ENCODE measurements at places on chromosomes 13 and 19.

DNA sequence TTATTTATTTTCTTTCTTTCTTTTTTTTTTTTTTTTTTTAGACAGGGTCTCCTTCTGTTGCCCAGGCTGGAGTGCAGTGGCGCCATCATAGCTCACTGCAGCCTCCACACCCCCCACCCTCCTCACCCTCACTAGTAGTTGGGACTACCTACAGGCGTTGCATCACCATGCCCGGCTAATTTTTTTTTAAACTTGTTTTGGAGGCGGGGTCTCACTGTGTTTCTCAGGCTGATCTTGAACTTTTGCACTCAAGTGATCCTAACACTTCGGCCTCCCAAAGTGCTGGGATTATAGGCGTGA, 33.6 kb downstream of the GJA3 start:
- no peak for DNase-seq

- DNase-seq, result no peak
Observed at GRCh38 chr13:21014502-21015170, 46.8 kb downstream of the LATS2 start.

- no peak for DNase-seq
Observed at GRCh38 chr13:109816808-109817203, 30.4 kb upstream of the IRS2 start.

- no peak for DNase-seq
Observed at GRCh38 chr19:15810335-15810734, 5.1 kb downstream of the OR10H1 start.

All from GM12891 (cell line).